ENCODE measurements at places on chromosomes 5 and 9.

DNA sequence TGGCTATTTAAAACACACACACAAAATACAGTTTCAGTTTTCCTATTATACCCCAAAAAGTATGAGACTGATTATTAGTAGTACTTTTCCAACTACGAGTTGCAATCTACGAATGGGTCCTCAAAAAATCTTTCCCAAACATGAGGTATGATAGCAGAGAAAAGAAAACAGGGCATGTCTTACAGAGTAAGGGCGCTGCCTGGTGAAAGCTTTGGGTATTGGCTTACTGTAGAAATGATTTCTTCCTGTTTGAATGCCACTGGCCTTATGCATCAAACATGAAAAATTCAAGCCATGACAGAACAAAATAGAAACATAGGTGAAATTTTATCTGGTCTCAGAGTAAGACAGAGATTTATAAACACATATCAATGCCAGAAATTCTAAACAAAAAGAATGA lies 448.0 kb downstream of the SPOCK1 start:
- no peak for DNase-seq

DNA sequence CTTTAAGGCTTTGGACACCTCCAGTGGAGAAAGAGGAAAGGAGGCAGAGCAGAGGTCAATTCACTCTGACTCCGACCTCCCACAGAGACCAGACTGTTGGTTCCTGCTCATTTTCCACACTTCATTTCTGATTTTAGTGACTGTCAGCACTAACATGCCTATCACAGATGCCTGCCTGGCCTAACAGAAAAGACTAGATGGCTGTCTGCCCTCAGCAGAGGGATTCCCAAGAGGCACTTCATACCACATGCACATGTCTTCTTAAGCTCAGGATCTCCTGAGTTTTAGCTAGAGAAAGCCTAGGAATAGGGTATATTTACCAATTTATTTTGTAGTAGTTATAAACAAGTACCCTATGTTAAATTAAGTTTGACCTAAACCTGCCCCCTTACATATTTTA lies 336.0 kb downstream of the ENC1 start:
- no peak for DNase-seq

- DNase-seq: no peak
These were observed 23.4 kb downstream of the PAEP start for GRCh38 chr9:135584934-135585333.

DNA sequence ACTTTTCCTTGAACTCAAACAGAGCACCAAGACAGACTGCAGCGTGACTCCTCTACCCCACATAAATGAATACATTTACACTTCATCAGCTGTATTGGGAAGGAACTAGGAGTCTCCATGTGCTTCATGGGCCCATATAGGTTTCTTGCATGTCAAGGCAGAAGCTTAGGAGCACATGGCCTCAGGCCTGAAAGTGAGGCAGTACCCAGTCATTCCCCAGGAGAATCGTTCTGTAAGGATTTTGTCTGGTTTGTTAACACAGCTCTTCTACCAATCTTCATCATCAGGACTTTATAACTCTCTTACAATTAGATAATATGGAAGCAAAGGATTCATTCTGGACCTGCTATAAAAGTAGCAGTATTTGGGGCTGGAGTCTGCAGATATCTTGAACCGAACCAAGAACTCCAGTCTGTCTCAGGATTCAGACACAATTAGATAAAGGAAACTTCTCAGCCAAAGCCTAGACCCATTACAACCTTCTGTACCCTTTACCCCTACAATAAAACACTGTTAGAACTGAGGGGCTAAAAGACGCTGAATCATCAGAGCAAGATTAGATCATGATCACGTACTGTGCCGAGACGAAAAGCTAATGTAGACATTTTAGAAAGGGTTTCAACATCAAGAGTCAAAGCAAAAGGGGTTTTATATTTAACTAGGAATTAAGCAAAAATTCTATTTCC lies 385.5 kb upstream of the SLC30A5 start:
- peak; percentile 37 for DNase-seq

DNA sequence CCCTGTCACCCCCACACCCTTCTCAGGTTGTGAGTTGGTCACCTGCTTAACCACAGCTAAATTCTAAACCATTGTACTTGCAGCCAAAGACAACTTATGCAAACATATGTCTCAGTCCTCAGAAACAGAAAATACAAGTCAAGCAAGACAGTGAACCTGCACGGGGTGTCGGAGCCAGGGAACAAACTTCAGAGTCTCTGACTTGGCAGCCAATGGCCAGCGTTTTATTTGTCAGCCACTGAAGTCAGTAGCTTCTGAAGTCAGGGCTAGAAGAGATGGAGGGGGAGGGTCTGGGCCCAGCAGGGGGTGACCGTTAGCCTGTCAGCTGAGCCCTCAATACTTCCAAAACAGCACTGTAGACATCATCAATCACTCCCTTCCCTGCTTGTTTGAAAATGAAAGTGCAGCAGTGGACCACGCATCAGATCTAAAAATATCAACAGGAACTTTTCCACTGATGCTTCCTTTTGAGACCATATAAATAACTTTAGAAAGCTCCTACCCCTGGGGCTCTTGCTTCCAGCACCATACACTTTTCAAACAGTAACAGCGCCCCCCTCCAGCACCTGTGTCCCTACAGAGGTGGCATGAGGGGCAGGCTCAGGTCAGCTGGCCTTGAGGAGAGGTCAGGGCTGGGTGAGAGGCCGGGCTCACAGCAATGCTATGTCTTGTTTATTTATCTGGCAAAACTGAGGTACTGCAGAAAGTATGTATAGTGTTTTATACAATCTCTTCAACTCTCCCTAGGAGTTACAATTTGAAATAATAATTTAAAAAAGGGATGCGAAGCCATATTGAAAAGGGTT lies 142.5 kb downstream of the ACER2 start:
- no peak for DNase-seq

- DNase-seq: no peak
These were observed 18.8 kb downstream of the HBEGF start for GRCh38 chr5:140327589-140327988.

GRCh38 chr5:53568871-53569270 lies 8.4 kb downstream of the NDUFS4 start:
- DNase-seq: no peak

Measured in renal cortical epithelial cell (primary cell).